ENCODE measurements at places on chromosomes 7 and 10. TPM values are rescaled to one million over a fixed set of nuclear protein-coding genes. Genes with fewer than 3 reads are reported as not detected.

DNA sequence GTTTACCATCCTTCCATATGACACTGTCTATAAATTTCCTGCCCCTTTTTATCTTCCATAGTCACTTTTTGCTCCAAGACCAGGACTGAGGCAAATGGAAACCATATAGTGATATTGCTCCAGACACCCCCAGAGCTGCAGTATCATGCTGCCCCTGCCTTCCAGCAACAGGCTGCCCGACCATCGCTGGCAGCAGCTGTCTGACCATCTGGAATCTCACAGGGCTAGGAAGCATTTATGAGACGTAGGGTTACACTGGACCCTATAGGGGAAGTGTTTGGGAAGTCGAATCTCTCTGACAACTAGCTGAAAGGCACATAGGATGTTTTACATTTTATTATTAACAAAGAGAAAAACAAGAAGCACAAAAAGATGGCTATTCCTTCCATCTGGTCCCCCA, 19.4 kb downstream of the ENO4 start:
- H3K27ac ChIP-seq: no peak overlapping the region
- H3K27me3 ChIP-seq: no peaks in the 10 kb centered on the region
- no peaks in the 10 kb centered on the region for H3K36me3 ChIP-seq
- H3K4me3 ChIP-seq: no peak overlapping the region

- H3K36me3 ChIP-seq: no peaks in the 10 kb centered on the region
- H3K4me1 ChIP-seq: no peaks in the 10 kb centered on the region
- no peak overlapping the region for H3K27ac ChIP-seq
- no peak overlapping the region for H3K4me3 ChIP-seq
These were observed 189.9 kb downstream of the NEBL start for GRCh38 chr10:20707251-20707650.

- H3K27me3 ChIP-seq: no peaks in the 10 kb centered on the region
- no peaks in the 10 kb centered on the region for H3K36me3 ChIP-seq
- H3K27ac ChIP-seq: no peak overlapping the region
- H3K4me3 ChIP-seq: no peak overlapping the region
- DNase-seq: no peak
These were observed 269.7 kb downstream of the ZMYND11 start for GRCh38 chr10:404991-405390.

DNA sequence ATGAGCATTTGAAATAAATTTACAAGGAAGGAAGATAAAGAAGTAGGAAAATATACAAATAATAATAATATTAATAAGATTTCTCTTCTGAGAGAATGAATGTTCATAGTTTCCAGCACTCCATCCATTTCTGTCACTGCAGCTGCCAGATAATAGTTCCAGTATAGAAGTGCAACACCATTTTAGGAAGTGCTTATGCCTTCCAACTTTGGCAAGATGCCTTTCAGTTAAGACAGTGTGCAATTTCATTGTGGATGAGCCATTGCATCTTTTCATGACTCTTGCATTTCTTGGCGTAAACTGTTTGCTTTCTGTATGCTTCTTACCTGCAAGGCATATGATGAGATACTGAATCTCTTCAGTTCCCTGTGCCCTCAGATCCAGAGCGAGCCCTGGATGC, 185.0 kb downstream of the PDE1C start:
- H3K4me1 ChIP-seq: peaks cover 14% of the 10 kb centered on the region
- H3K27ac ChIP-seq: no peak overlapping the region
- H3K36me3 ChIP-seq: no peaks in the 10 kb centered on the region

DNA sequence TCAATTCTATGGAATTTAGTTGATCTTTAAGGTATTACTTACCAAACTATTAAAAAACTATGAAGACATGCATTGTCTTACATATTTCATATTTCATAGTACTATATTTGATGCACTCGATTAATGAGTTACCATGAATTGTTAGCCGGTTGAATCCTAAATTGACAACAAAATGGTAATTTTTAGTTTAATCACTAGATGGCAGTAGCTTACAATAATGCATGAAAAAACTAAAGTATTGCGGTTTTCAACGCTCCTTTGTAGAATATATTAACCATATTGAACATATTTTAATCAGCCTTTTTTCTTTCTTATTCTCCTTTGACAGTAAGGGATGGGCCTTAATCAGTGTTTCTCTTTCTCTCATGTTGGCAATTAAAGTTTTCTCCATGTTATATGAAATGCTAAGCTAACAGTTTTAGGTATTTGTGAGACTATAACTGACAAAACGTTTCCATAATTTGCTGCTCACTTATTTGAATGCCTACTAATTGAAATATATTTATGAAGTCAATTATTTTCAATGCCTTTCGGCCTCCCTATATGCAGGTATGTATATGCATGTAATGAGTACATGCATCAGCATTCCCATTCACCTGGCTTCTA, 48.5 kb upstream of the ARL4A start:
- H3K4me1 ChIP-seq: peaks cover 24% of the 10 kb centered on the region
- no peak for DNase-seq
- H3K36me3 ChIP-seq: no peaks in the 10 kb centered on the region
- no peaks in the 10 kb centered on the region for H3K27me3 ChIP-seq
- H3K27ac ChIP-seq: no peak overlapping the region

- H3K4me1 ChIP-seq: peaks cover 48% of the 10 kb centered on the region
- DNase-seq: no peak
- H3K36me3 ChIP-seq: no peaks in the 10 kb centered on the region
- H3K27ac ChIP-seq: no peak overlapping the region
- H3K27me3 ChIP-seq: no peaks in the 10 kb centered on the region
- no peak overlapping the region for H3K4me3 ChIP-seq
These were observed 95.2 kb upstream of the FAM133B start for GRCh38 chr7:92685136-92686042.

- H3K27me3 ChIP-seq: peaks cover 100% of the 10 kb centered on the region
- H3K27ac ChIP-seq: no peak overlapping the region
- H3K4me3 ChIP-seq: no peak overlapping the region
- no peak for DNase-seq
- peaks cover 33% of the 10 kb centered on the region for H3K4me1 ChIP-seq
These were observed 7.3 kb upstream of the MNX1 start for GRCh38 chr7:157017603-157018327.

- no peaks in the 10 kb centered on the region for H3K27me3 ChIP-seq
- DNase-seq: no peak
- no peaks in the 10 kb centered on the region for H3K4me1 ChIP-seq
- no peaks in the 10 kb centered on the region for H3K36me3 ChIP-seq
- no peak overlapping the region for H3K27ac ChIP-seq
These were observed 186.0 kb upstream of the SHH start for GRCh38 chr7:155998328-155998691.

GRCh38 chr7:79786187-79786586, 332.7 kb upstream of the MAGI2 start:
- no peak for DNase-seq
- no peak overlapping the region for H3K4me3 ChIP-seq
- no peaks in the 10 kb centered on the region for H3K4me1 ChIP-seq
- H3K27me3 ChIP-seq: no peaks in the 10 kb centered on the region
- H3K27ac ChIP-seq: no peak overlapping the region
- H3K36me3 ChIP-seq: no peaks in the 10 kb centered on the region

DNA sequence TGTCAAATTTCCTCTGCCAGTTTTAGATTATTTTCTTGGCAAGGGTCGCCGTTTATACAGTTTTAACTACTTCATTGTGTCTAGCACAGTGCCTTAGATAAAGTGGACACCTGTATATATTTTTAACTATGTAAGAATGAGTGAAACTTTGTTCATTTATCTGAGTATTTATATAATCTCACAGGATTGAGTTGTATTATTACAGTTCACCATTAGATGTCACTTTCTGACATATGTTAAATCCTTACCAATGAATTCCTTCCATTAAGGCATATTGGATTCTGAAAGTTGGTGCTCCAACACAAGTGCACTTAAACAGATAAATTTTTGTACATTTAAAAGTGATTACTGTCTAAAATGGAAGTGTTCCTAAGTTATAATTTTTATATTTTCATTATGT, 43.0 kb downstream of the ZMYND11 start:
- H3K4me3 ChIP-seq: no peak overlapping the region
- no peaks in the 10 kb centered on the region for H3K4me1 ChIP-seq
- peaks cover 32% of the 10 kb centered on the region for H3K36me3 ChIP-seq
- H3K27me3 ChIP-seq: no peaks in the 10 kb centered on the region

- no peaks in the 10 kb centered on the region for H3K36me3 ChIP-seq
- no peak overlapping the region for H3K27ac ChIP-seq
- H3K27me3 ChIP-seq: no peaks in the 10 kb centered on the region
- H3K4me1 ChIP-seq: no peaks in the 10 kb centered on the region
- H3K4me3 ChIP-seq: no peak overlapping the region
- DNase-seq: no peak
These were observed 426.3 kb upstream of the POT1 start for GRCh38 chr7:125355899-125356298.

- no peaks in the 10 kb centered on the region for H3K27me3 ChIP-seq
- no peak overlapping the region for H3K27ac ChIP-seq
- no peaks in the 10 kb centered on the region for H3K4me1 ChIP-seq
- H3K36me3 ChIP-seq: no peaks in the 10 kb centered on the region
- DNase-seq: no peak
These were observed 121.8 kb downstream of the INHBA start for GRCh38 chr7:41581041-41581440.

DNA sequence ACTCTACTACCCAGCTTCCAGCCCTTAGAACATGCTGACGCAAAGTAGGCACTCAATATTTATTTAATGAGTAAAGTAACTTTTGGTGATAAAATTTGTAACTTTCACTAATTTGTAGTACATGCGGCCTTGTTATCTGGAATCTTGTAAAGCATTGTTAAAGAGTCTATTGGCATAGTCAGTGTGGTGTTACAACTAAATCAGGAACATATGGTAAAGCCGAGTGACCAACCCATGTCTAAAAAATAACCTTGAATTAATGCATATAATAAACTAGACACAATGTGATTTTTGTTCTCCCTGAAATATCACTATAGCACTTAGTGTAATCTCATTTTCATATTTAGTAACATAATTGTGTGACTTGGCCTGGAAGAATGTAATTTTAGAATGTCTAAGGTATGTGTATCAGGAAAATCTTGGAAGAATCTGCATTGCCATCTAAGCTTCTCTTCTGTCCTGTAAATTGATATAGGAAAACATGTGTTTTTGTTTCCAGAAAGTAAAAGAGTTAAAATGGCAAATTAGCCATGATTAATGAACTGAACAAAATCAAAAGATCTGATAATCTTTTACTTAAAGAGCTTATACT, 256.7 kb upstream of the GNAI1 start:
- no peak for DNase-seq
- no peaks in the 10 kb centered on the region for H3K4me1 ChIP-seq
- H3K36me3 ChIP-seq: no peaks in the 10 kb centered on the region
- no peak overlapping the region for H3K27ac ChIP-seq

DNA sequence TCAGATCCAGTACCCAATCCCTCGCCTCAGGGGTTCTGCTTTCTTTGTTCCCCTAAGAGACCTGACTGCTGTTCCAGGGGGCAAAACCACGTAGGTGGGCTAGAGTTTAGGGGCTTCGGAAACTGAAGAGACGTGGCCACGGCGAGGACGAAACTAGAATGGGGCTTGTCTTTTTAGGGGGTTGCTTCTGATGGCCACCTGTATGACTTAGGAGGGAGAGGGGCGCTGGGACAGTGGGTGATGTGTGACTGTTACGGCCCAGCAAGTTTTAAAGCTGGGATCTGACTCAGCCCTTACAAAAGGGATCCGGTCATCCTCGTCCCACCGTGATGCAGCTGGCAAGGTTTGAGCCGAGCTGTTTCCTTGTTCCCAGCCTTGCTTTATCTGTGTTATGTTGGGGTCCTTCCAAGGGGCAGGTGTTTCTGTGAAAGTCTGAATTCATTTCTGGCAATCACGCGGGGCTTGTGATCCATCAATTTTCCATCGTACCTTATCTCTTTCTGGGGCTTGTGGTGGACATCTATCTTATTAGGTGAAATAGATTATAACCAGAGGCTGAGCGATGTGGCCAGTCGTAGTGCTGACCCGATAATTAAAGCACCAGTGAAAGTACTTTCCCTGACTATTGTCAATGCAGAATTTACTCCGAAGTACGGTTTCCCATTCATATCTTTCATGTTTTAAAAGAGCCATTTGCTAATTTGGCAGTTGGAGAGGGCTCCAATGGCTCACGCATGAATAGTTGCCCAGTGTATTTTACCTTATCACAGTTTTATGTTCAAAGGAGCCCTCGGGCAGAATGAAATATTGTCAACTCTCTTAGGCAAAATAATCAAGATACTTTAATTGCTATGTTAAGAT, 830 bp downstream of the MET start:
- no peak for DNase-seq
- H3K27ac ChIP-seq: peak overlapping the region; percentile 79
- H3K4me1 ChIP-seq: peaks cover 8% of the 10 kb centered on the region
- peak overlapping the region; percentile 44 for H3K4me3 ChIP-seq
- no peaks in the 10 kb centered on the region for H3K36me3 ChIP-seq
- peaks cover 87% of the 10 kb centered on the region for H3K27me3 ChIP-seq

- no peak overlapping the region for H3K4me3 ChIP-seq
- DNase-seq: no peak
- no peaks in the 10 kb centered on the region for H3K4me1 ChIP-seq
- H3K27me3 ChIP-seq: no peaks in the 10 kb centered on the region
These were observed 67.4 kb downstream of the GBF1 start for GRCh38 chr10:102312683-102313082.

DNA sequence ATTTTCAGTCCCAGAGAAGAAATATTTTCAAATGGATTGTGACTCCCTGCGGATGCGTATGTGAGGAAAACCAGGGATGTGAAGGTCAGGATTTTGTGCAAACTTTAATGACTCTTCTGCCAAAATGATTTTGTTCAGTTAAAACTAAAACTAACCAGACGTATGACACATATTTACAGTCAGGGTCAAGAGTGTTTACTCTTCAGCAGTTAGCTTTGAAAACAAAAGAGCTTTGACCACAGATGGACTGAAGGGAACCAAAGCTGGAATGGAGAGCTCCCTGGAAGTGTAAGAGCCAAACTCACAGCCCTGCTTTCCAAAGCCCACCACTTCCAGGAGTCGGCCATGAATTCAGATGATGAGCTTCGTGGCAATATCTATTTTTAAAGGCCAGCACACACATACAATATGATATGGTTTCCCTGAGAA, 15.5 kb downstream of the SVIL start:
- H3K27me3 ChIP-seq: no peaks in the 10 kb centered on the region
- no peak overlapping the region for H3K27ac ChIP-seq
- no peak for DNase-seq
- H3K36me3 ChIP-seq: no peaks in the 10 kb centered on the region
- H3K4me1 ChIP-seq: no peaks in the 10 kb centered on the region

STAMBPL1 gene
- total RNA-seq: 40.7 TPM

CALY gene
- total RNA-seq: 3.4 TPM

FAM204A gene
- total RNA-seq: 55.6 TPM

HGF gene
- 33.6 TPM for total RNA-seq

FBH1 gene
- 118 TPM for total RNA-seq

CAV1 gene
- total RNA-seq: 400 TPM

ATOH7 gene
- not detected for total RNA-seq

Measured in spleen (tissue), 13 donors.